Stimulated activated CD8-positive, alpha-beta memory T cell treated with anti-CD3 and anti-CD28 coated beads, Interleukin-4, amount 100 ng/mL, for 4 hours (primary cell): ENCODE measurements at places on chromosomes 5 and 9.

- DNase-seq, result no peak
These were observed 25.9 kb downstream of the KCTD16 start for GRCh38 chr5:144196612-144197011.

GRCh38 chr5:174172566-174172965, 127.1 kb downstream of the NSG2 start:
- DNase-seq, result no peak

GRCh38 chr9:18068900-18069299, 405.1 kb upstream of the ADAMTSL1 start:
- DNase-seq, result no peak

DNA sequence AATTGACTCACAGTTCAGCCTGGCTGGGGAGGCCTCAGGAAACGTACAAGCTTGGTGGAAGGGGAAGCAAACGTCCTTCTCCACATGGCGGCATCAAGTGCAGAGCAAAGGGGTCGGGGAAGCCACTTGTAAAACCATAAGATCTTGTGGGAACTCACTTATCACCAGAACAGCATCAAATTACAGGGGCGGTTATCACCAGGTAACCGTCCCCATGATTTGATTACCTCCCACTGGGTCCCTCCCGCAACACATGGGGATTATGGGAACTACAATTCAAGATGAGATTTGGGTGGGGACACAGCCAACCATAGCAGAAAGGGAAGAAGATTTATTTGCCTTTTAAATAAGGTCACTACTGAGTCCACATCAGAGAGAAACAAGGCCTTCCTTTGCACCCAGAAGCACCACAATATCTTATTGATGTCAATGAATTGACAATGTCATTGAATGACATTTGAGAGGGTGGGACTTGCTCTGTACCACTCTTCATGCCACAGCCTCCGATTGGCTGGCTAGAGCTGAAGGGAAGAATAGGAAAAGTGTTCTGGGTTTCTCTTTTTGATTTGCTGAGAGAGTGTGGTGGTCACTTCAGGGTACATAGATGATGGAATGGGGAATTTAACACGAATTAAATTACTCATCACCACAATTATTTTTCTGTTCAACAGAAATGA, 11.0 kb downstream of the SKP2 start:
- no peak for DNase-seq

- no peak for DNase-seq
These were observed 106.8 kb downstream of the RXRA start for GRCh38 chr9:134433101-134433500.
